ENCODE measurements at places on chromosomes 4 and X.

DNA sequence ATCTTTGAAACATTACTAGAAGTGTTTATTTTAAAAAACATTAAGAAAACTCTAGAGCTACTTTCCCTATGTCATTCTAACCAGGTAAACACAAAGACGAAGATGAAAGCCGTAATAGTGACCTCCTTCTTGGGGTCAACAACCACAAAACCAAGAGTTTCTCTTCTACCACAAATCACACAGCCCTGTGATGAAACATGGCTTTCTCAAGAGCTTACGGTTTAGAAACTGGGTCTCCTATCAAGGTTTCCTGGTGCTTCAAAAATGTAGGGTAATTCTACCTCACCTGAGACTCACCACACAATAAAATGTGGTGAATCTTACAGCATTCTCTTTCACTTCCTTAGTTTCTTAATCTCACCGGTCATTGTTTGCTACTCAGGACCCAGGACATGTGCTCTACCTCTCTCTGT is 50.9 kb downstream of the CORIN start:
- DNase-seq: no peak

- DNase-seq: no peak
Observed at GRCh38 chrX:154731881-154732280, 19.0 kb downstream of the GAB3 start.

DNA sequence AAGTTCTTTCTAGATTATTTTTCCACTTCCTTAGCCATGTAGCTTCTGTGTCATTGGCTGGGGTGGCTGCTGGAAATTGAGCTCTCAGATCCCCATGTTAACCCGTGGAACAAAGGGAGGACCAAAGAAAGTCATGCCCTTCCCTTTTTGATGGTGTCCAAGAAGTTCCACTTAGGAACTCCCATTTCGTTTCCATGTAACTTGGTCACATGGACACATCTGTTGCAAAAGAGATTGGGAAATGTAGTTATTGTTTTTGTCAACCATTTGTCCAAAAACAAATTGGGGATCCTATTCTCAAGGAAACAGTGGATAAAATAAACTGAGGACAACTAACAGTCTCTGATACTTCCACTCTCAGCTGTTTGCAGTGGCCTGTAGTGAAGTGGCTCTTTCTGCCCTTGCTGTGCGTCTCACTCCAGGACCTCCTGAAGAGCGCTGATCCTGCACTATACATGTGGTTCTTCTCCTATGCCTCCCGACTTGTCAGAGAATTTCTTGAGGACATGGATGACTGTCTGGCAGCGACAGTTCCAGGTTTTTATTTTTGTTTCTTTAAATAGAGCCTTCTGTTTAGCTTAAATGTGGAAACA is 125.3 kb upstream of the LNX1 start:
- DNase-seq: no peak

DNA sequence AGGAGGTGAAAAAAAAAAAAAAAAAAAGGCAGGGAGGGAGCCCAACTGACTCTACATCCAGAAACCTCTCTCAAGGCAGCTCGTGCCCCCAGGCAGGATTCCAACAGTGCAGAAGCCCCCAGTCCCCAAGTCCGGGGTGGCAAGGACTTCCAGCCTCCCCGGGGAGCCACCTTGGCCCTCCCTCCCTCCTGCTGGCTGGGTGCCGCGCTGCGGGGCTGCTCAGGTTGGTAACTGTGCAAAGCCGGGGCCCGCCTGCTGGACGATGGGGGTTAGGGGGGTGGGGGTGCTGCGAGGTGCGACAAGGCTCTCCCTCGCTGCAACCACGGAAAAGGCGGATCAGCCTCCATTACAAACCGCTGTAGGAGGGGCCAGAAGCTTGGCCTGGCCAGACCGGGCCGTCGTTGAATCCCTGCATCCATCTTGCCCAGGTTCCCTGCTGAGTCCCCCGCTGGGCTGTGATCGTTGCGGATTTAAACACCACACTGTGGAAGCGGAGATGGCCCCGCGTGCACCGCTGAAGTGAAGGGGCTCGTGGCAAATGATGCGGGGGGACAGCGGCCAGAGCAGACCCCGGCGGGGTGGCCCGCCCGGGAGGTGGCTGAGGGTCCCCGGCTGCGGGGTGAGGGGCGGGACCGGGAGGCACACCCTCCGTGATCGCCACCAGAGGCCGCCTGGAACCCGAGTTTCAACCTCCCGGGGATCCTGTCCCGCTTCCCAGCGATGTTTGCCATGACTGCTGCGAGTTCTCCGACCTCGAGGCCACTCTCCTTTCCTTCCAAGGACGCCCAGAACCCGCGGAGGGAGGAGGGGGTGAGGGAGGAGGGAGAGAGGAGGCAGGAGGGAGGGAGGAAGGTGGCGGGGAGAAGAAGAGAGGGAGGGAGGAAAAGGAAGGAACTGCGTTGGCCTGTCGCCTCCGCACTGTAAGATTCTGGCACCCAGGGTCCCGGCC is 58.0 kb upstream of the DDX3X start:
- DNase-seq: peak; percentile 16

- DNase-seq: no peak
Observed at GRCh38 chr4:2798399-2799223, 5.7 kb downstream of the SH3BP2 start.

DNA sequence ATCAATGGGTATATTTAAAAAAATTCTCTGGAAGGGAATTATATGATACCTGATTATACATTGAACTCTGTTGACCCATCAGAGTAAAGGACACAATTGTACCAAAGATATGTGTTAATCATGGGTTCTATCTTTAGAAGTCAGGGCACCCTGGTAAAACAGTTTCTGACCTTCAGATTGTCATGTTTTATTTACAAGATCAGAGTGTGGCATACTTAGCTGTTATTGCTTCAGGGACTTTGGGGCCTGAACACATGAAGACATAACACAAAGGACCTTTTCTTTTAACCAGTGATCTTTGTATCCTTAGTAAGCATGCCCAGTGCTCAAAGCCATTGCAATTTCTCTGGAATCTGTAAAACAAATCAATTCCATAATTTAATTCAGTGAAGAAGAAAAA is 204.8 kb upstream of the RPS6KA3 start:
- DNase-seq: no peak

GRCh38 chr4:156718226-156718625 is 253.4 kb downstream of the PDGFC start:
- DNase-seq: no peak

DNA sequence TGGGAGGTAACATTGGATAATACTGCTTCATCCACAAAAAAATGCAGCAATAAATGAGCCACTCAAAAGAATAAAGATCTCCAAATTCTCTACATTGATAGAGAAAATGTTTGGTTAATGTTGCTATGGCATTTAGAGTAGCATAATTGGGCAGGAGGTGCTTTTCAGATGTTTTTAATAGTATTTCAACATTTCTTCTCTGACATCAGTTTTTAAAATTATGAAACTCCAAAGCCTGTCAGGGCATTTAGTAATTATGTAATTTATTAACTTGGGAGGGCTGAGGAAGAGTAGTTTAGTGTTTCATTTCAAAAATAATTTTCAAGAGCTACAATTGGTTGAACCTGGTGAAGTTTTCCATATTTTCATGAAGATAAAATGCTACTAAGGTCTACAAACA is 211.3 kb upstream of the INTU start:
- no peak for DNase-seq

DNA sequence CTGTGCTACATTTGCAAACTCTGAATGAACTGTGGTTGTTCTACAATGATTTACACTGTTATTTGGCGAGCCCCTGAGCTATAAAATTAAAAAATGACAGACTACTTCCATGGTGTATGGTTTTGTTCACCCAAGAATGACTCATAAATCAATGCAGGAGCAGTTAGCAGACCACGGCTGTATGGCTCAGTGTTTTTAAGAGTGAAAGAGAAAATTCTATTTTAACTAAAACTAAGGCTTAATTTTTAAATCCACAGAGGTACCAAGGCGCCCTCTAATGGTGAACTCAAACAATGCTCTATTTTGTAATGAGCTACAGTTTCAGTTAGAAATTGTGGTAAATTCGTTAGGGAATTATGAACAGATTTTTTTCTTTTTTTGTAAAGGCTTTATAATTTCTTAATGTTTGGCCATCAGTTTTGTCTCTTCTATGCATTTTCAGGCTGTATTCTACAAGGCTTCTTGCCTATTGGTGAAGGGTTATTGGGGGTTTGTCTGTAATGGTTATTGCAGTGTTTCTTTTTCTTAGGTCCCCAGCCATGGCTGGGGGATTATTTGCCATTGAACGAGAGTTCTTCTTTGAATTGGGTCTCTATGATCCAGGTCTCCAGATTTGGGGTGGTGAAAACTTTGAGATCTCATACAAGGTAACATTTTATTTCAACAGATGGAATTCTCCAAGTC is 32.5 kb downstream of the HMGB2 start:
- no peak for DNase-seq
